Fibroblast of skin of left quadriceps (primary cell): ENCODE measurements at places on chromosomes 11 and 22.

DNA sequence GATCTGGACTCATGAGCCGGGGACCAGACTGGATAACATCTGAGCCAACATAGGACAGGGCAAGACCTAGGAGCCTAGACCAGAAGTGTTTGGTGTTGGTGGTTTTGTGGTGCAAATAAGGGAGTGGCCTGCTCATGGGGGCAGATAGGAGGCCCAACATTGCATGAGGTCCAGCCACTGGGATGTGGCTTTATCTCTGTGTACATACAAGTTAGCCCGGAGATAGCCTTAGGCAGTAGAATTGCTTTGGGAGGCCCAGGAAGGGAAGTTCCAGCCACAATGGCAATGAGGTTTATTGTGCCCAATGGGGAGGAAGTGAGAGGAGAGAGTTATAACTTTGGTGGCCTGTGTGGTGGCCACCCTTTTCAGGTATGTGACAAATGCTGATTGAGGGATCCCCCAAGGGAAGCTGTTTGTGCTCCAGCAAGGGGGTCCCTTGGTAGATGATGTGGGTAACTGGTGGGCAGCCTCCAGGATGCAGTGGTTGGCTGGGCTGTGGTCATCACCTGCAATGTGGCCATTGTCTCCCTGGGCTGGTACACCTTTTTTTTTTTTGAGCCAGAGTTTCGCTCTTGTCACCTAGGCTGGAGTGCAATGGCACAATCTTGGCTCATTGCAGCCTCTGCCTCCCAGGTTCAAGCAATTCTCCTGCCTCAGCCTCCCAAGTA, 6.4 kb downstream of the LMO2 start:
- DNase-seq = no peak

- no peak for DNase-seq
Observed at GRCh38 chr11:109514313-109515018, 92.5 kb downstream of the C11orf87 start.

DNA sequence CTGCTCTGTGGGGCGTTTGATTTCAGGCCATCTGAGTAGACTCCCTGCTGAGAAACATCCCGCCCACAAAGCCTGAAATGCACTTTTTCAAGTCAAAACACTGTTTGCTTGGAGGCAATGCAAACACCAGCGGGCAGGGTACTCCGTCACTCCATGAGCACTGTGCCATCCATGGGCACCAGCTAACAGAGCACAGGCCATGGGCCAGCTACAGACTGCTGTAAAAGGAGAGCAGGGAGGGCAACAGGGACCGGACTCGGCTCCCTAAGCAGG, 16.6 kb upstream of the EFCAB6 start:
- no peak for DNase-seq

DNA sequence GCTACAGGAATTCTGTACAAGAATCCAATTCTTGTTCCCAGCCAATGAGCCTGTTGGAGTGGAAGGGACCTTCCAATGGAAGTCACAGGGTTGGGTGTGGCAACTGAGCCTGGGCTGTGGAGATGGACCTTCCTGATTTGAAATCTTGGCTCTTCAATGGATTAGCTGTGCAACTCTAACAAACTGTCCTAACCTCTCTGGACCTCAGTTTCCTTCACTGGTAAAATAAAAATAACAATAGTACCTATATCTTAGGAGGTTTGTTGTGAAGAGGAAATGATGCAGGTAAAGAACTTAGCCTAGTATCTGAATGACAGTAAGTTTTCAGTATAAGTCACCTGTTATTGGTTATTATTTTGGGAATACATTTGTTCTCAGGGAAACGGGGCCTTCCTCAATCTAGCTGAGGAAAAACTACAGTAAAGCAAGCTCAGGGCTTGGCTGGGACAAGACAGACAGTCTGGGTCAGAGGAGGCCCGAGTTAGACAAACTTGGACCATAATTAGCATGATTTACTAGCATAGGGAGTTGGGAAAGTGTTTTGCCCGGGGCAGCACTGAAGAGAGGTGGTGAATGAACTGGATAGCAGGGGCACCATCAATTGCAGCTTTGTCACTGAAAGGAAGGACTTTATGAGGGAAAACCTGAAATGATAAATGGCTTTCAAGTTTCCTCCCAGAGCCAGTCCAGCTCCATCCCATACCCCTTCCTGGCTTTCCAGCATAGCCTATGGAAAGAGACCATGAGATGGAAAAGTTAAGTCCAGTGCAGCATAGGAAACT, 13.7 kb downstream of the ELF5 start:
- DNase-seq = no peak

DNA sequence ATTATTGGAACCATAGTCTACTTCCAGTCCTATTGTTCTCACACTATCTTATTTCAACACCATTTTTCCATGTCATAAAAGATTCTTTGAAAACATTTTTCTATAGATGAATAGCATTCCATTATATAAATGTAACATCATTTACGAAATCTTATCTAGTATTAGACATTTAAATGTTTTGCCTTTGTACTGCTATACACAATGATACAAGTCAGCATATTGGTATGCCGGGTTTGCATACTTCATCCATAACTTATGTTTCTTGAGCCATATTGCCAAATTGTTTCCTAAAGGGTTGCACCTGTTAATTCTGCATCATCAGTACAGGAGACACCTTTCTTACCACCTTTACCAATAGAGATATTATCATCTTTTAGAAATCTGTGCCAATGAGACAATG, 68.2 kb downstream of the SYT13 start:
- no peak for DNase-seq

GRCh38 chr11:57638811-57639320, 10.8 kb downstream of the YPEL4 start:
- DNase-seq = no peak

- DNase-seq = no peak
Observed at GRCh38 chr11:61095021-61095420, 7.3 kb upstream of the CD5 start.

DNA sequence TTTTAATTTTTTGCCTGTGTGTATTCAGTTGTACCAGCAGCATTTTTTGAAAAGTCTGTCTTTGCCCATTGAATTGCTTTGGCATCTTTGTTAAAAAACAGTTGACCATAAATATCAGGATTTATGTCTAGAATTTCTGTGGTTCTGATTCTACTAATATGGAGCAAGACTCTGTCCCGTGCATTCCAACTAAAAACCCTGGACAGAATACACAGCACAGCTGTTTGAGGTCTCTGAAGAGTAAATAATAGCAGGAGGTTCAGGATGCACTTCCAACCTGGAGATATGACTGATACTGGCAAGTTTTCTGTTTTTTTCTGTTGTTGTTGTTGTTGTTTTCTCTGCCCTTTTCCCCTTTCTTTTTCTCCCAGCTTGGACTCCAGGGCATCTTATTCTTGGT, 141.9 kb downstream of the TMEM135 start:
- no peak for DNase-seq

DNA sequence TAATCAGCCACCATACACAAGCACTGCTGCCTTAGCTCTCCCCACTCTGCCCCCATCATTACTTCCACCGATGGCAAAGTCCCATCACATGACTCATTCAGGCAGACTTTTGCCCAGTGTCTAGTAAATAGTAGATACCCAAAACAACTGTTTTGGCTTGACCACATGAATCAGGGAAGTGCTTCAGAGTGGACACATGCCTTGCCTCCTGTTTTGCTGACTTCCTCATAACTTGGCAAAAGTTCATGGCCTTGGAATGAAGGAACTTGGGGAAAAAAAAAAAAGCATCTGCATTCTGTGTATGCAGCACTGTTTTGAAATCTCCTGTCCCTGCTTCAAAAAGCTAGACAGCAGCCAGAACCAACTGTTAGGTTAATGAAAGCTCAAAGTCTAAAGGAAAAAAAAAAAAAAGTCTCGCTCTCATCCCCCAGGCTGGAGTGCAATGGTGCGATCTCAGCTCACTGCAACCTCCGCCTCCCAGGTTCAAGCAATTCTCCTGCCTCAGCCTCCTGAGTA, 335.3 kb downstream of the FAM181B start:
- no peak for DNase-seq

- no peak for DNase-seq
Observed at GRCh38 chr22:49008682-49009235, 818.9 kb downstream of the BRD1 start.

DNA sequence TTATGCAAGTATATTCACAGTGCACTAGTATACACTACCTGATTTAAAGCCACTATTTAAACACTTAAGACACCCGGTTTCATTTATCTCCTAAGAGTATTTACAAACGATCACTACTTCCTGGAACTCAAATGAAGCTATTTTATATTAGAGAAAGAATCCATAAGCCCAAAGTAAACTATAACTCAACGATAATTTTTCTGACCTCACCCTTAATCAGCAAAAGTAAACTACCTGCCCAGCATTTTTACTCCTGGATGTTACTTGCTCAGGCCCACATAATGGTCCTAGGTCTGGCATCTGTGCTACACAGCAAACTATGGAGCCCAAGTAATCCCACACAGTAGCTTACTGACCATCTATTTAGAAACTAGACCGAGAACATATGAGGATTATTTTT, 33.4 kb downstream of the TSG101 start:
- DNase-seq = no peak

GRCh38 chr11:70643642-70644041, 245.3 kb downstream of the CTTN start:
- no peak for DNase-seq
